ENCODE measurements at places on chromosomes 3 and 15. TPM values are rescaled to one million over a fixed set of nuclear protein-coding genes. Genes with fewer than 3 reads are reported as not detected.

- DNase-seq, result no peak
Measured at GRCh38 chr15:47299846-47300434, 417.4 kb upstream of the SEMA6D start.

The ROBO2 gene
- 0.23 TPM for total RNA-seq

GRCh38 chr15:97977734-97978133, 17.2 kb downstream of the ARRDC4 start:
- no peak for DNase-seq

- no peak for DNase-seq
Measured at GRCh38 chr3:46716461-46717441, 918 bp downstream of the PRSS50 start.

DNA sequence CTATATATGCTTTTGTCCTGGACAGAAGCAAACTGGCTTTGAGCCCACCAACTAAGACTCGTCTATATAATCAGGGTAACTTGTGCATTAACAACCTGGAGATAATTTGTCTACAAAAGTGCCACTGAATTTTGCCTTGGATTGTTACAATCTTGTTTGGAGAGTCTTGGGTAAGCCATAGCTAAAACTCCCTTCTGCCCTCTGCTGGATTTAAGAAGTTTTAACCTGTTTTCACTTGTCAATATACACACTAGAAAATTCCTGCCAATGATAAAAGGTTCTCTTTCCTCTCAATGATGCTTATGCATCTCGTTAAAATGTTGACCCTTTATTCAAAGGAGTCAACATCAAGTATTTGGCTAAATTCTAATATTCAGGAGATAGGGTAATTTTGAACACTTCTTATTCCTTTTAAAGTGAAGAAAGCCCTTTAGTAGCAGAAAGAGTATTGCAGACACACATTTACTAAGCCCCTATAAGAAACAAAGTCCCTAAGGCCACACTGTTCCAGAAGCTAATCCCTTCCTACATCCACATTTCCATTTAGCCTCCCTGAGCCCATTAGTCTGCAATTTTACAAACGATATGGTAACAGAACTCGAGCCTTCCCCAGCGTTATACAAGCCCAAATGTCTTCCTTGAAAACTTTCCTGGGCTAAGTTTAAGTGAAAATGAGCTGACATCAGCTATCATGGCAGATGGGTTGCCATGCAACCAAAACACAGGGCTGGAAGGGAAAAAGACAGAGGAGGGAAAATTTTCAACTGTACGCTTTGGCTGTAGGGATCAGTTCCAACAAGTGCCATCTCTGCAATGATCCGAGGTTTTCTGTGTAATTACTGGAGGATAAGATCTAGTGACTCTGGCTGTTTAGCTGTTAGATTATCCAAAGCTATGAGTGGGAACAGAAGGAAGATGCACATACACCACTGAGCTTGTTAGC, 75.9 kb upstream of the FGF12 start:
- peak; percentile 49 for DNase-seq

The TMEM40 gene
- total RNA-seq, result not detected

The RLBP1 gene
- total RNA-seq, result not detected

DNA sequence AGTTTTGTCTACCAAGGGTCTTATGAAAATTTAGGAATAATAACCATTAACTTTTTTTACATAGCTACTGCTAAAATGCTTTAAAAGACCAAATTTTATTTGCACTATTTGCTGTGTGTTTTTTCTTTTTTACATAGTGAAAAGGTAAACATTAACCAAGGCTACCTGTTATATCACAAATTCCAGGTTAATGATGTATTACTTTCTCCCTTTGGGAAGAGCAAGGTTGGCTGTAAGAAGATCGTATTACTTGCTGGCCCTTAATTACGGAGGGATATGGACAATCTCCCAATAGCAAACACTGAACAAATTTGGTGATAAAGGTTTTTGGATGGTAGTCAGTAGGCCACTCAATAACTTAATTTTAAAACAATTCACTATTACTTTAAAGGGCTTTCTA, 22.4 kb downstream of the LRRC58 start:
- DNase-seq, result no peak

The CCDC33 gene
- total RNA-seq, result not detected

DNA sequence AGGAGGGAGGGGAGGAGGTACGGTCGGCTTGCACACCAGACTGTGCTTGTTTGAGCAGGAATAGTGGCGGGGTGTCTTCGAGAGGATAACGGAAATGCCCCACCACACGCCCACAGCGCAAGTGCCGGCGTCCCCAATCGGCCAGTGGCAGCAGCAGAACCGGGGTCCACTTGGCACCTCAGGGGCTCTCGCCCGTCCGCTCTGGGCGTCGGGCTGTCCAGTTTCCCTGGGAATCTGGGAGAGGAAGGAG, 53.7 kb downstream of the CCDC54 start:
- DNase-seq, result peak; percentile 27

The SH2D7 gene
- total RNA-seq, result not detected

- no peak for DNase-seq
Measured at GRCh38 chr3:38489766-38490165, 6.4 kb upstream of the EXOG start.

All from endothelial cell of umbilical vein (primary cell).